ENCODE measurements at places on chromosomes 11 and 22. TPM values are rescaled to one million over a fixed set of nuclear protein-coding genes. Genes with fewer than 3 reads are reported as not detected.

- DNase-seq: no peak
Observed at GRCh38 chr11:111112614-111113013, 132.9 kb upstream of the POU2AF2 start.

The RGL4 gene
- total RNA-seq: not detected

The KRTAP5-2 gene
- total RNA-seq: not detected

The OR5A1 gene
- not detected for total RNA-seq

The LRRC56 gene
- total RNA-seq: 4.3 TPM
